Cardiac fibroblast (primary cell): ENCODE measurements at places on chromosomes 1 and 21.

GRCh38 chr1:234938135-234938534, 190.5 kb downstream of the TOMM20 start:
- DNase-seq = no peak

GRCh38 chr1:152707860-152708259, at the start of gene LCE4A:
LCE4A (plus strand) TSS chr1:152708160; CDS start chr1:152709076, 916 bp downstream.
- no peak for DNase-seq

GRCh38 chr1:242784084-242784483, 259.6 kb upstream of the PLD5 start:
- no peak for DNase-seq

DNA sequence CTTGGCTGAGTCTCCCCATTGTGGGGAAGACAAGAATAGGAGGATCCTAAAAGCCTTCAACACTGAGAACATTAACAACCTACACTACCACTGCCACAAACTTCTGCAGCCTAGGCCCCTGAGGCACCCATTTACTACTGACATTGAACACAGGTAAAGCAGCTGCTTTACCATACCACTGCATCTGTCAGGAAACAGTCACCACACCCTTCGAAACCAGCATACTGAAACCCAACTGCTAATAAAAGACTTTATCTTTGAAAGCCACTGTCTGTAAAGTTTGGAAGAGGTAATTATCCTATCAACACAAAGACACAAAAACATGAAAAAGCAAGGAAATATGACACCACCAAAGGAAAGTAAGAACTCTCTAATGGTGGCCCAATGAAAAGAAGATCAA, 7.4 kb downstream of the IFNAR1 start:
- DNase-seq = no peak

GRCh38 chr1:84750110-84750730, 60.0 kb upstream of the SSX2IP start:
- DNase-seq = no peak

DNA sequence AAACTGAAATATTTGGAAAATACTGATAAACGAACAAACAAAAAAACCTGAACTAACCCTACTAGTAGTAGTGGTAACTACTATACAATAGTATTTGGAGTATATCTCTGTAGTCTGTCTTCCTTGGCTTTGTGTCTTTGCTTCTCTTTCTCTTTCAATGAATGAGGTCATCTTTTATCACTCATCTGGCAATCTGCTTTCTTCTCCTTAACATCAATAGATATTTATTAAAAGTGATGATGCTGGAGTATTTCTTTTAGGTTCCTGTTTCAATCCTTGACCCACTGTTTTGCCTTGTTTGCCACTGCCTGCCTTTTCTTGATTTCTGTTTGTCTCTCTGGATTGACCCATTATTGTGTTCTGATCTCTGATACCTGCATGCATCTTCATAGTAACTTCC, 71.5 kb downstream of the ROR1 start:
- DNase-seq = no peak

DNA sequence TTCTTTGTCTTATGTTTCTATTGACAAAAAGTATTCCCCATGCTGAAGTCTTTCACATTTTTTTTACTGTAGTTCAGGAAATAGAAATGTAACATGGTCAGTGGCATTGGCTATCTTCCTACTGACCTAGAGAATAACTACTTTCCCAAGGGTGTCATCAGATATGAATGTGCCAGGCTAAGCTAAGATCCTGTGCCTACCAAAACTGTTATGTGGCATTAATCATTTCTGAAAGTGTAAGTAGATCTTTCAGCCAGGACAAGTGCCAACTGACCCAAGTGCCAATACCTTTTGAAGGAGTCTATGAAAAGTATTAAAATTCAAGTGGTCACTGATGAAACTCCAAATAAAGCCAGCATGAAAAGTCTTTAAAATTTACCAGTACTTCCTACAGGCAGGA, 165.3 kb downstream of the TNFSF18 start:
- DNase-seq = no peak

GRCh38 chr21:25925936-25926335, 191.2 kb downstream of the GABPA start:
- DNase-seq = peak; percentile 60

DNA sequence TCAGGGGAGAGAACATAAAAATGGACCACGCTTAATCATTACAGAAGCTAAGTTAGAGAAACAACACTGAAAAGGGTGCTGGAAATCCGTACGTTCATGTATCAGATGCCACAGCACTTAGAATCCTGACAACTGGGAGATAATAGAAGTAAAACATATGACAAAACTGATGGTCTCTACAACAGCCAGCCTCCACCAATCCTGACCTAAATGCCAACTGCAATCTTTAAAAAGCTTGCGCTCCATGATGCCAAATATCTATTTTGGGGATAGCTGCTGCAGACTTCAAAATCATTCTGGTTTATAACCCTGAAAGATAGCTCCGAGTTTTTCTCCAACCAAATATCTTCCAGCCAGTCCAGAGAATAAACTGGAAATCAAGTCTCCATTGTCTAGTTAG, 178.3 kb downstream of the RERE start:
- no peak for DNase-seq

GRCh38 chr1:27292106-27292505, 29.9 kb upstream of the TMEM222 start:
- DNase-seq = peak; percentile 54

- DNase-seq = peak; percentile 79
These were observed 27.1 kb upstream of the LEPR start for GRCh38 chr1:65393347-65393746.

GRCh38 chr1:204031098-204031710, 41.7 kb upstream of the SOX13 start:
- no peak for DNase-seq

DNA sequence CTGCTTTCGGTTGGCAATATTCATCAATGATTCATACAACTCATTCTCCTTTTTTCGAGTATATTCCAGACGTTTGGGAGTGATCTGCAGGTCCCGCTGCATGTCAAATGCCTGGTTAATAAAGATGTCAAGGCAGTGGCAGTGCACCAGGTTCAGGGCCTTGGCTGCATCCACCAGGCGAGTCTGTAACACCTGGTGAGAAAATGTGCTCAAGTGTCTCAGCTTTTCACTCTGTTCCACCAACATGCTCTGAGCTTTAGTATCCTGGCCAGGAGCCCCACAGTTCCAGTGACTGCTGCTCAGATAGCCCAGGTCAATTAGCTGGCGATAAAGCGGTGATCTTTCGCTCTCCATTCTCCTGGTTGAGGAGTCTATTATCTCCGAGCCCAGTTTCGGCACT, 42.3 kb downstream of the DSTYK start:
- no peak for DNase-seq

- DNase-seq = no peak
These were observed 1755.4 kb downstream of the PLA2G4A start for GRCh38 chr1:188584119-188584518.

GRCh38 chr1:182955596-182956588, 2.9 kb upstream of the SHCBP1L start:
- DNase-seq = peak; percentile 98

GRCh38 chr1:35030756-35031446, 844 bp downstream of the ZMYM6 start:
- peak; percentile 37 for DNase-seq

DNA sequence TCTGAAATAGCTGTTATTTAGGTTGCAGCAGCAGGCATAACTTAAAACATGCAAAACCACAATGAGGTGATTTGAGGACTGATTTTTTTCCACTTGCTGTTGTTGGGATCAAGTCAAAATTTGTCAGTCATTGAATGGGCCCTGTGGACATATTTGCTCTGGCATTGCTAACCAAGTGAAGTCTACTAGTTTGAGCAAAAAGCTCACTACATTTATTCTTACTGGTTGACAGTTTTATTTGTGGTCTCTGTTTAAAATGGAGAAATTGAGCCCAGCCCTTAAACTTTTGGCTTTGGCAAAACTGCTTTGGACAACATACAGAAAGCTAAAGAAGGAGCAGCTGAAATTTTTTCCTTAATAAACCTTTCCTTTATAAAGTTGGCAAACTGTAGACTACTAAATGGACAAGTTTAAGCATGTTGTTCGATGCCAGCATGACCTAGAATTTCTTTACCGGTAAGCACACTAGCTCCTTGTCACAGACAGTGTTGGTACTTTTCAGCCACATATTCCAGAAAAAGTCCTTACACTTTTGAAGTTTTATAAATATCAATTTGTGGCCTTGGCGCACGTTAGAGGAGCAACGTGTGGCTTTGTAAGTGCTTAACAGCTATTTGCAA, 234.6 kb downstream of the USP25 start:
- no peak for DNase-seq

DNA sequence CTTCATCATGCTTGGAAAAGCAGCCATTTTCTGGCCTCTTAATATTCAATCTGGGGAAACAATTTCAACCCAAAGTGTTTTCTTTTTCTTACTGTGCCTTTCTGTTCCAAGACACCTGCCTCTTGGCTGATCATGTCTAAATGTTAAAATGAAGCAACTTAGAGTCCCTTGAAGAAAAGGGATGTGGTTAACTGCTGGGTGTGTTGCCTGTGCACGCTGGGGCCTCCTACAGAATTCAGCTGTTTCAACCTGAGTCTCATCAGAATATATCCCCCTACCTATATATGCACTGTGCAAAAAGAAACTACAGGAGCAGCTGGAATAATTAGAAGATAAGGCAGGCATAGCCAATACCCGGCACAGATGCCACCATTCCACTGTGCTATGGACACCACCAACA, 222.0 kb downstream of the OMA1 start:
- DNase-seq = no peak

DNA sequence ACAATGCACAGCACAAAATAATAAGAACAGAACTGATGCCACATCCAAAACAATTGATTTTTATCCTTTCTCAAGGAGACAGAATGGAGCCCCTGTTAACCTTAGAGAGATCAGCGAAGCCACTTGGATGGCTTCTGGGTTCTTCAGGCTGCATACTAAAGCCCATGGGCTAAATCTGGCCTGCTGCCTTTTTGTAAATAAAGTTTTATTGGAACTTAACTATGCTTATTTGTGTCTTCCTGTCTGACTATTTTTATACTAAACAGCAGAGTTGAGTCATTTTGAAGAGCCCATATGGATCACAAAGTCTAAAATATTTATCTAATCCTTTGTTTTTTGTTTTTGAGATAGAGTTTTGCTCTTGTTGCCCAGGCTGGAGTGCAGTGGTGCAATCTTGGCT, 16.3 kb upstream of the PPM1J start:
- DNase-seq = no peak

DNA sequence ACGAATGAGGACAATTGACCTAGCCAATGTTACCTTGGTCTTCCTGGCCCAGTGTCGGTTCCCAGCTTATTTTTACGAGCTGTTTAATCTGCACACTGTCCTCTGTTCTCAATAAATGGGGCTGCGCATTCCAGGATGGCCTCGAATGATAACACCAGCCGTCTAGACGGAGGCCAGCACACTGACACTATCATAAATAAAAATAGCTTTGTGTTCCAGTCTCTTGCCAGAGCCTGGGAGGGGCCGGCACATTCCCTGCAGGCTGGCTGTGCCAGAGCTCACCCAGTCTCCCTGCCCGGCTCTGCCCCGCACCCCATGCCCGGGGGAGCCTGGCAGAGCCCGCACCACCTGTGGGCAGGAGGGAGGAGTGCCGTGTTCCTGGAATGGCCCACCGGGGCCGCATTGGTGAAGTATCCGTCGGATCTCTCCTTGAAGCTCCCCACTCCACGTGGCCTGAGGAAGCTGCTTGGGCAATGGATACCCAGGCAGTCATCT, 92.1 kb downstream of the SPSB1 start:
- no peak for DNase-seq

DNA sequence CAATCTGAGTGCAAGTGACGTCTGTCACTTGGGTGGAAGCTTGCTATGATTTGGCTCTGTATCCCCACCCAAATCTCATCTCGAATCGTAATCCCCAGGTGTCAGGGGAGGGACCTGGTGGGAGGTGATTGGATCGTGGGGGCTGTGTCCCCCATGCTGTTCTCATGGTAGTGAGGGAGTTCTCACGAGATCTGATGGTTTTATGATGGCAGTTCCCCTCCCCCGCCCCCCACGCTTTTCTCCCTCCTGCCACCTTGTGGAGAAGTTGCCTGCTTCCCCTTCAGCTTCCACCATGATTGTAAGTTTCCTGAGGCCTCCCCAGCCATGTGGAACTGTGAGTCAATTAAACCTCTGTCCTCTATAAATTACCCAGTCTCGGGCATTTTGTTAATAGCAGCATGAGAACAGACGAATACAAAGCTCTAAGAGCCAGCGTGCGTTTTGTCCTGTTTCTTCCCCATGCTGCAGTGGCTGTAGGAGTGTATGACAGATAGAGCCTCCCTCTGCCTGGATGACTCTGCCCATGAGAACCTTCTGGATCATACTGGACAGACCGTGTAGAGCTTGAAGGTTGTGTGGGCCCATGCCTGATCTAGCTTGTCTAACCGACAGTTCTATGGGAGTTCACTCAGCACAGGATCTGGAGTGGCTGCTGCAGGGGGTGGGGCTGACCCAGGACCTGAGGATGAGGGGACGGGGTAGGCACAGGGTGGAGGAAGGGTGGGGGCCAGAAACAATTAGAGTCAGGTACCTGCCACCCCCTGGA, 139.7 kb upstream of the ERRFI1 start:
- DNase-seq = no peak

- DNase-seq = peak; percentile 86
These were observed 109.4 kb downstream of the NRDC start for GRCh38 chr1:51768971-51769588.

DNA sequence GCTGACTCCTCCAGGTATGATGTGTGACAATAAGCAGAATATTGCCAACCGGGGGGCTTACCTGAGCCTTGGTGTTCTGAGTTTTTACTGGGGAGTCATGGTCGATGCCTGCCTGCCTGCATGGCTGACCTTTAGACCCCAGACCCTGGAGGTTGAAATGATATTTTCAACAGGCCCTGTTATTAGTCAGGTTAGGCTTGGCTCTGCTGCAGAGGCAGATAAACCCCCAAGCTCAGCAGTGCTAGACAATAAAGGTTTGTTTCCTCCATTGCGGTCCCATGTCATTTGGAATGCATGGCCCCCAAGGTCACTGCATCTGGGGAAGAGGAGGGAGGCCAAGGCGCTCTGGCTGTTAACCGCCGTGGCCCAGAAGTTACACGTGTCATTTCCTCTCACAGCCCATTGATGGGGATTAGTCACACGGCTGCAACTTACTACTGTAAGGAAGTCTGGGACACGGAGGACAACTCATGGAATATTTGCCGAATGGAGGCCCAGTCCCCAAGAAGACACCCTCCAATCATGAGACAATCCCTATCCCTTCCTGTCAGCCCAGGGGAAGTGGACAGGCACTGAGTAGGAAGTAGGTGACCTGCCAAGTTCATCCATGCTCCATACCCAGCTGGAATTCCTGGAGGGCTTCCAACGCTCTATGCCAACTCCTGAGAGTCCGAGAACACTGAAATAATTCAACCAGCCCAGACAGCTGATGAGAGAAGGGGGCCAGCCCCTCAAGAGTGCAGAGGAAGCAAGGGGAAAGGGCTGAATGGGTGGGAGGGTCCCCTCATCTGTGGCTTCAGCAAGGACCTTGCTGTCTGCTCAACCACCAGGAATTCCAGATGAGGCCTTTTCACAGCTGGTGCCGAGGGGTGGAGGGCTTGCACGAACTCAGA, 97.3 kb downstream of the TAS1R2 start:
- DNase-seq = no peak

DNA sequence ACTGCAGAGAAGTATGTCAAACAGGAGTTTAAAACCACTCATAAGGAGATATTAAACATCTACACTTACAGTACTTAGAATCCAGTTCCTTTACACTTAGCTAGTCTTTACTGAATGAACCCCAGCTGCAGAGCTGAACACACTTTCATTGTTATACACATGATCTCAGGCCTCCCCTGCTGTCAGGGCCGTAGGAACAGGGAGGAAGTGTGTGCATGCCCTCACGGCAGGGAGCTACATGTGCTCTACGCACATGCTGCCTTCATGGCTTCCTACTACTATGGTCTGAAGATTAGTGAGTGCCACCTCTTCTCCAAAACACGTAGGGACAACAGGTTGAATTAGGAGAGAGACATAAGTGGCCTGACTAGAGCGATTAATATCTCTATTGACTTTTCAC, 191.5 kb downstream of the SIPA1L2 start:
- DNase-seq = no peak
